ENCODE measurements at places on chromosomes 7 and 10.

DNA sequence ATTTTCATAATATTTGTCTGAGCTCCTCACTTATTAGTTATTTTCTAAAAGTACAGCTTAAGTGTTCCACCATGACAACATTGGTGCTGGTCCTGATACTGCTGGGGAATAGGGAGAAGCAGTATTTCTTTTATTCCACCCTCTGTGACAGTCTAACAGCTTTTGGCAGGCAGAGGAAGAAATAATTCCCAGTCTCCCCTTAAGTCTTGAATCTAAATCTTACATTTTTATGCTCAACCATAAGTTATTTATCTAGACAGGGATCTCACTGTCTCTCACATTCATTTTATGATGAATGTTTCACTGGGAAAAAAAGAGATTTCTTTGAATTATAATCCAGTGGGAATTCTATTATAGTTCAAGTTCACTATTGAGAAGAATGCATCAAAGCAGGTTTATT lies 71.5 kb downstream of the MAGI2 start:
- DNase-seq: no peak

DNA sequence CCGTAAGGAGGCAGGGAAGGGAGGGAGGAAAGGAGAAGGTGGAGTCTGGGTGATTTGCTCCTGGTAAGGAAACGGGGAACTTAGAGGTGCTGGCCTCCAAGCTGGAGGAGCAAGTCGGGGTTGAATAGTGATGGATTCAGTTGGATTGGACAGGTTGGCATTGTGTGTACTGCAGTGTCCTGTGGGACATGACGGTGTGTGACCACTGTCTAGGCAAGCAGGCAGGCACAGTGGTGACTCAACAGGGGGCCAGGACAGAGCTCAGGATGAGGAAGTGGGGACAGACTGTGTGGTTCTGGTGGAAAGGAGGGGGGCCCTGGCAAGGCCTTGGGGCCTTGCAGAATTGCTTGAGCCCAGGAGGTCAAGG lies 48.8 kb downstream of the COL26A1 start:
- no peak for DNase-seq

GRCh38 chr7:6409091-6409490 lies 38.7 kb downstream of the DAGLB start:
- DNase-seq: no peak

DNA sequence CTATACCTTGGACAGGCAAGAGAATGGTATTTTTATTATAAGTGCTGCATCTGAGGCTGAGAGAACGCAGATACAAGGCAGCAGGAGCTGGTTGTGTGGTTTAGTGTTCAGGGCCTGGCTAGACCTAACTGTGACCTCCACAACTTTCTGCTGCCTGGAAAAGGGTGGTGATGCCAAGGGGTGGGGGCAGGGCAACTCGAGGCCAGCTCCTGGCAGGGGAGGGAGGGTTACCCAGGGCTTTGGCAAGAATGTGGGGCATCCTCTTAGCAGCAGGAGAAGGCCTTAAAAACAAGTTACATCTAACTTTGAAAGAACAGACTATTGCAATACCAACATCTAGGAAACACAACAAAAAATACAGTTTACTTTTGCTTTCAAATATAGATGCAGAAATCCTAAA lies 13.0 kb downstream of the MXI1 start:
- DNase-seq: no peak

DNA sequence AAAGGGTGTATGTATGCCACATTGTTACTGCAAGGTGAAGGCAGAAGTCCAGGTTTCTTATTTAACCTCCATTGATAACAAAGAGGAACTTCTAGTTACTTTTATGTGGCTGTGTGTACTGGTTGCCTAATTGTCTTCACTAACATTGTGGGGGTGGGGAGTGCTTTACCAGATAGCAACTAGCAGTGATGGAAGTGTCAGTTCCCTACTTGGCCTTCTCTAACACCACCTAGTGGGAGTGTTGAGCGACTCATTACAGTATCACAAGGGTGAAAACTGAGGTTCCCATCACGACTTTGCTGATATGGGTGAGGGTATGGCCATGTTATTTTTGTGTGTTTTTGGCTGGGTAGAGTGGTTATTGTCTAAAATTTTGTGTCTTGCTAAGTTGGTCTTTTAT lies 274.4 kb downstream of the THSD7A start:
- DNase-seq: no peak

GRCh38 chr10:78955206-78955605 lies 113.6 kb upstream of the ZMIZ1 start:
- DNase-seq: no peak
